Inflammatory macrophage (primary cell): ENCODE measurements at places on chromosomes 5 and 9.

DNA sequence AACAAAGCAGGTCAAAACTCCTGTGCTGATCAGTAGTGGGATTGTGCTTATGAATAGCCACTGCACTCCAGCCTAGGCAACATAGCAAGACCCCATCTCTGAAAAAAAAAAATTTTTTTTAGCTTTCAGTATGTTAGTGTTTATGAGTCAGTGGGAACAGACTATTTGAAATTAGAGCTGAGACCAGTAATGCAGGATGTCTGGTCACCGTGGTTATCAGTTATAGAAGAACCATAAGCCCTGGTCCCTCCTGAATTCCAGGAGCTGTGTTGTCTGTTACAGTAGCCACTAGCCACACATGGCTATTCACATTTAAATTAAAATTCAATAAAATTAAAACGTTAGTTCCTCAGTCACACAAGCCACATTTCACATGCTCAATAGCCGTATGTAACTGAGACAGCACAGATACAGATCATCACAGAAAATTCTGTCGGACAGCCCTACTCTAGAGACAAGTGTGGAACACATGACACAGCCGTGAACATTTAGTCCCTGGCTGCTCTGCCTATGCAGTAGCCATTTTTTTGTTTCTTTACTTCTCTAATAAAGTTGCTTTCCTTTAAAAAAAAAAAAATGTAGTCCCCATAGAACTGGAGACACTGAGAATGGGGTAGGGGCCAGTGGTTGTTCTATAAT, 96.1 kb upstream of the SAP30L start:
- no peak for DNase-seq

DNA sequence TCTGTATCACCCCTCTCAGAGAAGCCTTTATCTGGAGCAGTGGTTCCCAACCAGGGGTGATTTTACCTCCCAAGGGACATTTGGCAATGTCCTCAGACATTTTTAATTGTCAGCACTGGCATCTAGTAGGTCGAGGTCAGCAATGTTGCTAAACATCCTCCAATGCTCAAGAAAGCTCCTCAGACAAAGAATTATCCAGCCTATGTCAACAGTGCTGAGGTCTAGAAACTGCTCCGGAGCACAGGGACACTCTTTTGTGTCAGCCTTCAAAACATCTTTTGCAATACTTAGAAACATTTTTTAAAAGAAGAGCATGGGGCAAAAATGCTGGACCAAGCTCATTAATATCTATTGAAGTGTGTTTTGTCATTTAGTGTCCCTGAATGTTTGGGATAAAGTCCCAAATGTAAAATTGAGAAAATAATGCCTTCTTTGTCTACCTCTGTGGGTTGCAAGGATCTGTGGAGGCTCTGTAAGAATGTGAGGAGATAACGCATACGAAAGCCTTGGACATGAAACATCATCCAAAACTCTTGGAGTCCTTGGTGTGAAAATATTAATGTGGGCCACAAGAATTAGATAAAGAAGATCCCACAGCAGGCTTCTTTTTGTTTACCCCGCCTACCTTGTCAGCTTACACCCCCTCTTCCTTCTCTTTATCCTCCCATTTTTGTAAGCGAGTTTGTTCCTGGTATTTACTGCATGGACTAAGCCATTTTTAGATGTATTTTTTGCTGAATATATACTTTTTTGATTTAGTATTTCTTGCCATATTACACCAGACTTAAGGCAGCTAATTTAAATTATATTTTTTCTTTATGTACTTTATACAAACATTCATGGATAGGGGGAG, 193.5 kb downstream of the CD180 start:
- no peak for DNase-seq

- DNase-seq: no peak
These were observed 71.5 kb downstream of the PSD2 start for GRCh38 chr5:139867109-139867508.

GRCh38 chr5:34624691-34625090, 31.4 kb upstream of the RAI14 start:
- DNase-seq: no peak

GRCh38 chr5:87069974-87070608, 197.6 kb upstream of the RASA1 start:
- DNase-seq: peak; percentile 63
